ENCODE measurements at places on chromosomes 5 and 9. TPM values are rescaled to one million over a fixed set of nuclear protein-coding genes. Genes with fewer than 3 reads are reported as not detected.
A peak's percentile ranks its signal among the peaks of the same experiment; 100 is the strongest.

Gene UBQLN1
- total RNA-seq, result 87.1 TPM

Gene HARS2
- 27.4 TPM for total RNA-seq

Gene CD274
- total RNA-seq, result 15.0 TPM

Gene KIF12
- total RNA-seq, result not detected

Gene ADRA1B
- total RNA-seq, result not detected

Gene INSL4
- not detected for total RNA-seq

Gene PCDHB4
- total RNA-seq, result not detected

DNA sequence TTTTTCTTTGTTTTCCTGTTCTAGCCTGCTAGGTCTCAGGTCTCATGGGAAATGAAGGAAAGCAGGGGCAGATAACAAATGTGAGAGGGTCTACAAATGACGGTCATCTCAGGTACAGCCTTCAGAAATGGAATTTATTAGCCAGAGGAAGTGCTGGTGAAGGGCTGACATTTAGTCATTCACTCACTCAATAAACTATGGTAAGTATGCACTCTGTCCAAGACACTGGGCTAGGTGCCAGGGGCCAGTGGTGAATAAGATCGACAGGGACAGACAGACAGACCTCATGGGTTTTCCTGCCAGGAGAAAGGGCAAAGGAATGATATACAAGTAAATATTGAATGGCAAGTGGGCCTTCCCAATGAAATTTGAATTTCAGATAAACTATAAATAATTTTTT, 6.3 kb downstream of the PDE6A start:
- no peak for DNase-seq

DNA sequence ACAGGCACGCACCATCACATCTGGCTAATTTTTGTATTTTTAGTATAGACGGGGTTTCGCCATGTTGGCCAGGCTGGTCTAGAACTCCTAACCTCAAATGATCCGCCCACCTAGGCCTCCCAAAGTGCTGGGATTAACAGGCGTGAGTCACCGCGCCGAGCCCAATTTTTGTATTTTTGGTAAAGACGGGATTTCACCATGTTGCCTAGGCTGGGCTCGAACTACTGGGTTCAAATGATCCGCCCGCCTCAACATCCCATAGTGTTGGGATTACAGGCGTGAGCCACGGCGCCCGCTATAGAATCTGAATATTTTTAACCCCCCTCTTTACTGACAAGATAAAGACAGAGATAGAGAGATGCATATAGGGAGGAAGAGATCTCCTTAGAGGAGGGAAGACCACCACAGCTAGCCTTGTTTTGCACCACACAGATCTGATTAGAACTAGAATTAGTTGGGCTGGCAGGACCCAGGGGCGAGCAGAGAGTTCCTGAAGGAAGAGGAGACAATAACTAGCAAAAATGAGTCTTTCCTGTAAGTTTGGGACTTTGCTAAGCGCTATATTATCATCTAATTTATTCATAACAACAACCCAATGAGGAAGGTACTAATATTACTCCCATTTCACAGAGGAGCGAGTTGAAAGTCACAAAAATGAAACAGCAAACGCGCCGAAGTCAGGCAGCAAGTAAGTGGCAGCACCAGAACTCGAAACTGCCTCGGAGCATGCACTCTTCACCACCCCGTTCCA, 1.5 kb upstream of the ANKHD1 start:
- DNase-seq, result peak; percentile 50

DNA sequence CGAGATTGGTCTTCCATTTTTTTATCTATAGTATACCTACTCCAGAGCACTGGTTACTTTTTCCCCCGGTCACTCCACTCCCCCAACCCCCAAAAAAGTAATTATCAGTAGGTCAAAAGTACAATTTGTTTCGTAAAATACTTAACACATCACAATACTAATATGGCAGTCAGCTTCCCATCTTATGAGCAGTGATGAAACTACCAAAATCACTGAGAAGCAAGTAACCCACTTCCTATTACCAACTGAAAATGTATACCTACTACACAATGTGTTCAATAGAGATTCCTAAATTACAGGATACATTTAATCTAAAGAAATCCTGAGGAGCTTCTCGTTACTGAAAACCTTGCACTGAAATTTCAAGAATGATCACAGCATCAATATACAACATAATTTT, 1.9 kb downstream of the CERT1 start:
- DNase-seq, result no peak

DNA sequence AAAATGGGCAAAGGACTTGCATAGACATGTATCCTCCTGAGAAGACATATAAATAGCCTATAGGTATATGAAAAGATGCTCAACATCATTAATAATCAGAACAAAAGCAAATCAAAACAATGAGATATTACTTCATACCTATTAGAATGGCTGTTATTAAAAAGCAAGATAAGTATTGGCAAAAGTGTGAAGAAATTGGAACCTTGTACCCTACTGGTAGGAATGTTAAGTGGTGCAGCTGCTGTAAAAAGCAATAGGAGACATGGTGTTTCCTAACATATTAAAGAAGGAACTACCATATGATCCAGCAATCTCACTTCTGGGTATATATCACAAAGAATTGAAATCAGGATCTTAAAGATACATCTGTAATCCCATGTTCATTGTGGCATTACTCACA, 69.8 kb upstream of the PRR16 start:
- DNase-seq, result no peak

DNA sequence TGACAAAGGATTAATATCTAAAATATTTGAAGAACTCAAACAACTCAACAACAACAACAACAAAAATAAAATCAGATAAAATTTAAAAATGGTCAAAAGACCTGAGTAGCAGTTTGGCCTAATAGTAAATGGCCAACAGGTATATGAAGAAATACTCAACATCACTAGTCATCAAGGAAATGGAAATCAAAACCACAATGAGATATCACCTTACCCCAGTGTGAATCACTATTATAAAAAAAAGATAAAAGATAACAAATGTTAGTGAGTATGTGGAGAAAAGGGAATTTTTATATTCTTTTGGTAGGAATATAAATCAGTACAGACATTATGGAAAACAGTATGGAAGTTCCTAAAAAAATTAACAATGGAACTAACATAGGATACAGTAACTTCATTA, 247.9 kb upstream of the TRPC7 start:
- no peak for DNase-seq

GRCh38 chr9:93944011-93944410, 11.1 kb downstream of the BARX1 start:
- DNase-seq, result no peak

DNA sequence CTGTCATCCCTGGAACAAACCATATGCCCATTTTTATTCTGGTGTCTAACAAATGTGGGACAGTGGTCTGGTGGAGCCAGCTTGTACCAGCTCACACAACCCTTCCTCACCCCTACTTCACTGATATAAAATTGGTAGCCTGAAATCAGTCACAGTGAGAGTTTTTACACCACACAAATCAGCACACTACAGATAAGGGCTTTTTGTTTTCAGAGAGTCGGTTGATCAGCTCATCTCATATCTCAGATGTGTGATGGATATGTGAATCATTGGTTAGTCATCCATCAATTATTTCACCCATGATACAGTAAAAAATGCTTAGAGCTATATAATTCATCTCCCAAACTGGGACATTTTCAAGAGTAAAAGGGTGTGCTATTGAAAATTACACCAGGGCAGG, 529.2 kb downstream of the EBF1 start:
- DNase-seq, result no peak

DNA sequence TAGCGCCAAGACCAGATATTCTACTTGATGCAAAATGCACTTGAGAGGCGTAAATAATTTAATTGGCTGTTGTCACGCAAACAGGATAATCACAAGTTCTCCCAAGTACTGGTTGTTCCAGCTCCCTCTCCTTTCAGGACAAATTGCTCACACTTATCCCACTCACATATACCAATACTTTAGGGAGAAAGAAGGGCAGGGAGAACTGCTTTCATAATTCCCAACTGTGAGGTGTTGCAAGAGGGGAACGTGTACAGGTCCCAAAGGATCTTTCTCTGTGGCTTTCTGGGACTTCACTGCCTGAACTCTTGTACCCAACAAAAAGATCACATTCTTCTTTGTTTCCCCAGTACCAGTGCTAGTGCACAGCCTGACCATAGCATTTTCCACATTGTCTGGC, 21.5 kb upstream of the TGFBI start:
- no peak for DNase-seq

DNA sequence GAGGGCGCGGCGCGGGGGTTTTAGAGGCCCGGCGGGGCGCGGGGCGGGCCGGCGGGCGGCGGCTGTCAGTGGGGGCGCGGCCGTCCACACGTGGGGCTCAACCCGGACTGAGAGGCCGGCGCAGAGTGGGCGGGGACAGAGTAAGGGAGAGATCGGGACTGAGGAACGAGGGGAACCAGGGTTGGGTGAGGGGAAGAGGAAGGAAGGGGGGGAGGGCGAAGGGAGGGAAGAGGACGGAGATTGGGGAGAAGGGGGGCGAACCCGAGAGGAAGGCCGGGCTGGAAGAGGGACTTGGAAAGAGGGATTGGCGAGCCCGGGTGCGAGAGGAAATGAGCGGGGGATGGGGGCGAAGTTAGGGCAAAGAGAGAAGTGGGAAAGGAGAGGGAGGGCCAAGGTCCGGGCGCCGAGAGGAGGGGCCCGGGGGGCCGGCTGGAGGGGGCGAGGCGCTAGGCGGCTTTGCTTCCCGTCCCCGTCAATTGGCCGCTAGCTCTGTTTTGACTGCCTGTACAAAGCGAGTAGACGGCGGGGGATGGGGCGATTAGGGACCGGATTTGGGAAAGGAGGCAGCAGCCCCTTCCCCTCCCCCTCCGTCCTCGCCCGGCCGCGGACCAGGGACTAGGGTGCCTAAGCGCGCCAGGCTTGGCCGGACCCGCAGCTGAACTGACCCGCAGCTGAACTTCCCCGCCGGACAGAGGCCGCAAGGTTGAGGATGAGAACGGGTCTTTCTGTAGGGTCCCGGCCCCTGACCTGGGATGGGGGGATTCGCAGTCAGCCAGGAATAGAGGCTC, 399 bp upstream of the FBN2 start:
- no peak for DNase-seq

GRCh38 chr5:23864786-23865185, 357.4 kb downstream of the PRDM9 start:
- DNase-seq, result no peak

- peak; percentile 86 for DNase-seq
Observed at GRCh38 chr5:177599731-177600507, at the start of gene B4GALT7. TSS of gene B4GALT7 (plus strand) at chr5:177600132. CDS start at chr5:177600211, 79 bp downstream.

DNA sequence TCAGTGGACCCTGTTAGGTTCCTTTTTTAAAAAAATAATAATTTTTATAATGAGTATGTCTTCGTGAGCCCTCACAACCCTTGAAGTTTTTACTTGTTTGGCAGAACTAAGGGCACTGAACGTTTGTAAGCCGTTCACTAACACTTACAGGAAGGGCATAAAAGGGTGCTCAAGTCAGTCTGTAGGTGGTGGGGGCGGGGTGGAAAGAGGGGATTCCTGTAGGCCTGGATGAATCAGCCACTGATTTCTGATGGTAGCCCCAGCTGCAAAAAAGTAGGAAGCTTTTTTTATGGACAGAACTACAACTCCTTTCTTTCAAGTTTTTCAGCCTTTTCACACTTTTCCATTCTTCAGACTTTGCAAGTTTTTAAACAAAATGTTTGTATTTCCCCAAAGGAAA, 35.8 kb downstream of the PIK3R1 start:
- peak; percentile 93 for DNase-seq

GRCh38 chr5:134449167-134449566, 37.5 kb upstream of the CDKN2AIPNL start:
- no peak for DNase-seq

DNA sequence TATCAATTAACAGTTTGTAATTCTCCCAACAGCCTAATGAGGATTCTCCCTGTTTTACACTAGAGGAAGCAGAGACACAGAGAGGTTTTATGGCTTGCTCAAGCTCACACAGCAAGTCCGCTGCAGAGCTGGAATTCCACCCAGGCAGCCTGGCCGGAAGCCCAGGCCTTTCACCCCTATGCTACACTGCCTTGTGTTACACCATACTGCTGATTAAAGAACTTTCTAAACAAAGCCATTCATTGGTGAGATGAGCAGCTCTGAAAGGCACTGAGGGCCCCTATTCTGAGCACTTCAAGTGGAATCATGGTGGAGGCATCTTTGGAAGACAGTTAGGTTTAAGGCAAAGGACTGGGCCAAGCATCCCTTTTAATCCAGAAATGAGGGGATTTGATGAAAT, 14.7 kb upstream of the LARP1 start:
- no peak for DNase-seq

GRCh38 chr9:76904661-76905457, 1.1 kb downstream of the PRUNE2 start:
- no peak for DNase-seq

DNA sequence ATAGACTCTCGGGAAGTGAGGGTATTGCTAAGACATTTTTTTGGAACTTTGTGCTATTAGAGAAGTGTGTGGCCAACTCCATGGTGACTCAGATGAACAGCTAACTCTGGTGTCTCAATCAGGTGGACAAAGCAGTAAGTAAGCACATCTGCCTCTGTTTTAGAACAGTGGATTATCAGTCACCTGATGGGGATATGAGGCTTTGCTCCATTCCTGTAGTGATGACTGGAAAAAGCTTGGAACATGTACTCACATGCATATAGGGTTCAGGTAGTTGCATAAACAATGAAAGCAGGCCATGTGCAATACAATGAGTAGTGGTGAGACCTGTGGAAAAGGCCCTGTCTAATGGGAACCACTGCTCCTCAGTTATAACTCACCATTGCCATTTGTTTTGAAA, 168.2 kb upstream of the FBN2 start:
- DNase-seq, result no peak

- DNase-seq, result no peak
Observed at GRCh38 chr5:106843812-106844416, 826.8 kb downstream of the EFNA5 start.

GRCh38 chr5:135697251-135697958, 118.6 kb upstream of the CXCL14 start:
- no peak for DNase-seq

GRCh38 chr5:170597109-170597751, 93.4 kb downstream of the KCNIP1 start:
- peak; percentile 61 for DNase-seq

DNA sequence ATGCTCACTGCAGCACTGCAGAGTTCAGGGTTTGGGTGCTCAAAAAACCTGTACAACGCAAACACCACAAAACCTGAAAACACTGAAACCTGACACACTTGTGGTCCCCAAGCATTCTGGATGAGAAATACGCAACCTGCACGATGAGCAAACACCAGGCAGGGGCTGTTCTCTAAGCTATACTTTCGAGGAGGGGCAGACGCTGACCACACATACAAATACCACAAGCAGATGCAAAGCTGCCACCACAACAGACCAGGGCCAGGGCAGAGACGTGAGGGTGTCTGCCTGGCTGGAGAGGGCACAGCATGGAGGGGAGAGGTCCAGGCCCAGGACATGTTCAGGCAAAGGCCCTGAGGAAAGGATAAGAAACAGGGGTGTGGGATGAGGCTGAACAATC, 23.0 kb downstream of the BARHL1 start:
- no peak for DNase-seq
